ENCODE measurements at places on chromosomes 16 and 17.

- peak; percentile 15 for DNase-seq
These were observed 59.8 kb downstream of the ANKFN1 start for GRCh38 chr17:56213031-56213430.

DNA sequence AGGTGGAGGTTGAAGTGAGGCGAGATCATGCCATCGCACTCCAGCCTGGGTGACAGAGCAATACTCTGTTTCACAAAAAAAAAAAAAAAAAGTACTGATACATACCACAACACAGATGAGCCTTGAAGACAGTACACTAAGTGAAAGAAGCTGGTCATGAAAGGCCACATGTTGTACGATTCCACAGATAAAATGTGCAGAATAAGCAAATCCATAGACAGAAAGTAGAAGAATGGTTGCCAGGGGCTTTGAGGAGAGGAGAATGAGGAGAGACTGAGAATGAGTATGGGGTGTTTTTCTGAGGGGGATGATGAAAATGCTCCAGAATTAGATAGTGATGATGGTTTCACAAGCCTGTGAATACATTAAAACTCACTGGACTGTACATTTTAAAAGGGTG lies 155.6 kb upstream of the PSMD7 start:
- DNase-seq: no peak

- DNase-seq: no peak
These were observed 3.7 kb upstream of the CDK3 start for GRCh38 chr17:75996665-75997590.

DNA sequence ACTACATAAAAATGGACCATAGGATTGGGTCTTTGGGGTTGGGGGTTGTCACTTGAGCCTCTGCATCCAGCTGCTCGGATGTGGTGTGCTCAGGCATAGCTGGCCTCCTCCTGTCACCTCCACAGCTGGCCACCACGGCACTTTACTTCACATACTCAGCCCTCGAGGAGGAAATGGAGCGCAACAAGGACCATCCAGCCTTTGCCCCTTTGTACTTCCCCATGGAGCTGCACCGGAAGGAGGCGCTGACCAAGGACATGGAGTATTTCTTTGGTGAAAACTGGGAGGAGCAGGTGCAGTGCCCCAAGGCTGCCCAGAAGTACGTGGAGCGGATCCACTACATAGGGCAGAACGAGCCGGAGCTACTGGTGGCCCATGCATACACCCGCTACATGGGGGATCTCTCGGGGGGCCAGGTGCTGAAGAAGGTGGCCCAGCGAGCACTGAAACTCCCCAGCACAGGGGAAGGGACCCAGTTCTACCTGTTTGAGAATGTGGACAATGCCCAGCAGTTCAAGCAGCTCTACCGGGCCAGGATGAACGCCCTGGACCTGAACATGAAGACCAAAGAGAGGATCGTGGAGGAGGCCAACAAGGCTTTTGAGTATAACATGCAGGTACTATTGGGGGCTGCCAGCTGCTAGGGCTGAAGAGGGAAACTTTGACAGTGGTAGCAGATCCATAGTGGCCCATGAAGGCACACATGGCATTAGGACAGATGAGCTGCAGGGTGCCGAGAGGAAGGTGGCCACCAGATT lies 30.8 kb downstream of the CDIP1 start:
- no peak for DNase-seq

DNA sequence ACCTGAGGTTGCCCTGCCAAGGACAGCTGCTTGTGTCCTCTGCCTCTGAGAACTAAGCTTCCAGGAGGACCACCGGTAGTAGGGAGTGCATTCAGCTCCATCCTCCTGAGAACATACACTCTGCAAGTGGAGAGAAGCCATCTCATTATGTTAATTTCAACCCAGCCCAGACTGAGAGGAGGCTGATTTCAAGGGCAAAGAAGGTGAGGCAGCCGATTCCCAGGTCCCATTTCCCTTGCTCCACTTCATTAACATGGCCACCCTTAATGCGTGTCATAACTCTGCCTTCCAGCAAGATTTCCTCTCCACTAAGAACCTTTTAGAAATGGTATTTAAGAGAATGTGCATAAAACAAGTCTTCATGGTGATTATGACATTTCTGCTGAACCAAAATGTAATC lies 72.5 kb downstream of the CDH13 start:
- DNase-seq: no peak

GRCh38 chr16:15648135-15648730 lies 1.8 kb upstream of the NDE1 start:
- no peak for DNase-seq

GRCh38 chr17:3048727-3049471 lies 14.5 kb downstream of the OR1D5 start:
- peak; percentile 90 for DNase-seq

- no peak for DNase-seq
These were observed 40.3 kb upstream of the KIFC3 start for GRCh38 chr16:57842601-57843000.

DNA sequence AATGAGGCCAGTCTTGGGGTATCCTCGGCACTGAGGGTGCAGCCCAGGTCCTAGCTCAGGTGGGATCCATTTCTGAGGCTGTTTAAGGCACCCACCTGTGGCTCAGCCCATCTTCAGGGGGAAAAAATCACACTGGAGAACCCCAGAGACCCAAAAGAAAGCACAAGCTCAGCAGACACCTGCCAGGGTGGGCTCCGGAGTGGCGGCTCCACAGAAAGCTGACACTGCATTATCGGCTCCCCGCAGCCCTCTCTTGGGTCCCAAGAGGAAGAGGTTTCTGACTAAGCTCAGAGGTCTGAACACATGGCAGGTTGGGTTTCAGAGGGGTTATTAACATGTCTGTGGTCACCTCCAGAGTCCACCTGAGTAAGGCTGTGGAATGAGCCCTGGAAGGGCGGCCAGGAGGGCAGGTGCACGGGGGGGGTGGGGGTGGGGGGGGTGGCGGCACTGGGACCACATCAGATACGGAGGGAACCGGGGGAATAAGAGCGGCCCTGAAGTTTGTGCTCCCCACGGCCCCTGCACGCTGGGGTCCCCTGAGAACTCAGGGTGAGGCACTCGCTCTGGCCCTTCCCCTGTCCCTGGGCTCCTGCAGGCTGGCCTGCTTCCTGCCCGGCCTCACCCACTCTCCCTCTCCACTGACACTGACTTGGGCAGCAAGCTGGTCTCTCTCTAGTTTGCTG lies 79.5 kb downstream of the TIMM22 start:
- DNase-seq: no peak

DNA sequence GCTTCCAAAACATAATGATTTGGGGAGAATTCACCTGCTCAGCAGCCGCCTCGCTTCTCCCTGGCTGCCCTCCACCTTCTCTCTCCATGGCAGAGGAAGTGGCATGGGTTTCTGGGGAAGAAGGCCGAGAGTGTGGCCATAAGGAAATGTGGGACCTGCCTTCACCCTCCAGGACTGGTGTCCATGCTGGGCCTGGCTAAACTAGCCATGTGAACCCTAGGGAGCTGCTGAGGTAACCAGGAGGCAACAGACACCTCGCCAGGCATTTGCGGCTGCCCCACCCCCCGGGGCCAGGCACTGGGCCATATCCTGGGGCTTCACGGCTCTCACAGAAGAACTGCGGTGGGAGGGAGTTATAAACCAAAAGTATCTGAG lies 9.9 kb upstream of the CMTM4 start:
- no peak for DNase-seq

DNA sequence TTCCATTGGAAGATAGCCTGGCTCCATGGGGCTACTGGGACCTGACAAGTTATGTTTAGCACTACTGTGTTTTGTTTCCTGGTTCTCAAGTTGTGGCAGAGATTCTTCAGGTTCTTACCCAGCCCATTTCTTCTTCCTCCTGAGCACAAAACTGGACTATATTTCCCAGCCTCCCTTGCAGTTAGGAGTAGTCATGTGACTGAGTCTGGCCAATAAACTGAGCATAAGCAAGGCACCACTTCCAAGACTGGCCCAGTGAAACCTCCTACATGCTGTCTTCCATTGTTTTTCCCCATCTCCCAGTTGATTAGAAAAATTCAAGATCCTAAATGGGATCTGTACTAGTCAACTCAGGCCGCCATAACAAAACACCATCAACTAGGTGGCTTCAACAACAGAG lies 28.2 kb upstream of the RBBP6 start:
- no peak for DNase-seq

- no peak for DNase-seq
These were observed 101.8 kb upstream of the CCL1 start for GRCh38 chr17:34464812-34465211.

DNA sequence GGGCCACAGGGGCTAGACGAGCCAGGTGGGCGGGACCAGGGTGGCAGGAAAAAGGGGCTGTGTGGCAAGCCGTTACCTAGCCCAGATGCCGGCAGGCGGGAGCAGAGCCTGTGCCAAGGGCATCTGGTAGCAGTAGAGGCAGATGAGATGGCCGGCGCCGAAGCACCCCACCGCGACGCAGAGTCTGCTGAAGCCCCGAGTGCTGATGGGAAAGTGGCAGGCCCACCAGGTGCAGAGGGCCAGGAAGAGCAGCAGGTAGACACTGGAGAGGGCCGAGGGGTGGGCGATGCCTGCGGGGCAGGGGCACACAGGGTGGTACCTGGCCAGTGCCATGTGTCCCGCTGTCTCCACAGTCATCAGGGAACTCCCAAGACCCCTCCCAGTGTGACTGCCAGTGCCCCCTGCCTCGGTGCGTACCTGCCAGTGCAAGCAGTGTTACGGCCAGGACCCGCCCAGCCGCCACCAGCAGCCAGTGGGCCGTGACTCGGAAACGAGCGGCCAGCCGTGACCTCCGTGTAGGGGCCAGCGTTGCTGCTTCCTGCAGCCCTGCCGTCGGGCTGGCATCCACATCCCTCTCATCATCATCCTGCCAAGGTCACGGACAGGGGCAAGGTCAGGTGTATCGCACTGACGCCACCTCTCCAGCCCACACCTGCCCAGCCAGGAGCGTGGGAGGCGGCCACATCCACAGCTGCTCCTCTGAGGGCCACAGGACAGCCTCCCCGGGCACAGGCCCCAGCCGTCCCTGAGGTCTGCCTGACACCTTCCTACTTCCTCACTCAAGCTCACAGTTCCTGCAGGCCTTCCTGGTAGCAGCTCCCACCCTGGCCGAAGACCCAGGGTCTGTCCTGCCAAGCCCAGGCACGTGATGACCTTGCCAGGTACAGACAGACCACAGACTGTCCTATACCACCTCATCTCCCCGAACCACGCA lies 32.1 kb downstream of the CTU2 start:
- no peak for DNase-seq

- no peak for DNase-seq
These were observed 139.0 kb upstream of the HS3ST3A1 start for GRCh38 chr17:13740686-13741085.

- DNase-seq: no peak
These were observed at the start of gene BEAN1 for GRCh38 chr16:66427036-66427860. TSS of gene BEAN1 (plus strand) at chr16:66427295. CDS start at chr16:66437677, 10,382 bp downstream.

GRCh38 chr16:53071748-53072301 lies 17.0 kb downstream of the CHD9 start:
- peak; percentile 92 for DNase-seq

DNA sequence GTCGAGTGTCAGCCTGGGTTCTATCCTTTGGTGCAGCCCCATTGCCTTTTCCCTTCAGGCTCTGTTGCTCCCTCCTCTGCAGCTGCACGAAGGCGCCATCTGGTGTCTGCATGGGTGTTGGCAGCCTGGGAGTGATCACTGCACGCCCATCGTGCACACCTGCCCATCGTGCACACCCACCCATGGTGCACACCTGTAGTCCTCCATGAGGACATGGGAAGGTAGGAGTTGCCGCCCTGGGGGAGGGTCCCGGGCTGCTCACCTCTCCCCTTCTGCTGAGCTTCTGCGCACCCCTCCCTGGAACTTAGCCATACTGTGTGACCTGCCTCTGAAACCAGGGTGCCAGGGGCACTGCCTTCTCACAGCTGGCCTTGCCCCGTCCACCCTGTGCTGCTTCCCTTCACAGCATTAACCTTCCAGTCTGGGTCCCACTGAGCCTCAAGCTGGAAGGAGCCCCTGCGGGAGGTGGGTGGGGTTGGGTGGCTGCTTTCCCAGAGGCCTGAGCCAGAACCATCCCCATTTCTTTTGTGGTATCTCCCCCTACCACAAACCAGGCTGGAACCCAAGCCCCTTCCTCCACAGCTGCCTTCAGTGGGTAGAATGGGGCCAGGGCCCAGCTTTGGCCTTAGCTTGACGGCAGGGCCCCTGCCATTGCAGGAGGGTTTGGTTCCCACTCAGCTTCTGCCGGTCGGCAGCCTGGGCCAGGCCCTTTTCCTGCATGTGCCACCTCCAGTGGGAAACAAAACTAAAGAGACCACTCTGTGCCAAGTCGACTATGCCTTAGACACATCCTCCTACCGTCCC lies 2.9 kb downstream of the CTRL start:
- no peak for DNase-seq

DNA sequence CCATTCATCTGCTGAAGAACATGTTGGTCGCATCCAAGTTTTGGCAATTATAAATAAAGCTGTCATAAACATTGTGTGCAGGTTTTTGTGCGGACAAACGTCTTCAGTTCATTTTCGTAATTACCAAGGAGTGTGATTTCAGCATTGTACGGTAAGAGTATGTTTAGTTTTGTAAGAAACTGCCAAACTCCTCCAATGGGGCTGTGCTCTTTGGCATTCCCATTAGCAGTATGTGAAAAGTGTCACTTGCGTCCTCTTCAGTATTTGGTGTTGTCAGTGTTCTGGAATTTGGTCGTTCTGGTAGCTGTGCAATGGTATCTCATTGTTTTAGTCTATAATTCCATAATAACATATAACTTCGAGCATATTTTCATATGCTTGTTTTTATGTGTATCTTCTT lies 120.9 kb downstream of the BCAS3 start:
- DNase-seq: no peak

DNA sequence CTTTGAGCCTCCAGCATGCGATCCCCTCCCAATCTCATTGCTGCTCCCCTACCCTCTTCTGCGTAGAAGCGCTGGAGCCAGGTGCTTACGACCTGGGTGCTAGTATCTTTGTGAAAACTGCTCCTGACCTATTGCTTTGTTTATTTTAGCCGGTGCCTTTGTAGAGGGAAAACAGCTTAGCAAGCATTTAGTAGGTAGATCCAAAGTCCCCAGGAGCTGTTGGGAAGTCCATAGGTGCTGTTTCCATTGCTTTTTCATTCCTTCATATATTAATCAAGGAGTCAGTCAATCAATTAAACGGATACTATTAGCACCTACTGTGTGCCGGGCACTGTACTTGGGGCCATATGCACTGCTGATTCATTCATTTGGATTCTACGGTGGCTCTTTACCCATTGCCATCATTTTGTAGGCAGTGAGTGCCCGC lies 497.6 kb downstream of the WWOX start:
- no peak for DNase-seq

- no peak for DNase-seq
These were observed 850 bp downstream of the PPM1E start for GRCh38 chr17:58756246-58757161.
